ENCODE measurements at places on chromosomes 5 and 9.

- DNase-seq, result no peak
Measured at GRCh38 chr5:169279125-169279524, 21.8 kb downstream of the SLIT3 start.

DNA sequence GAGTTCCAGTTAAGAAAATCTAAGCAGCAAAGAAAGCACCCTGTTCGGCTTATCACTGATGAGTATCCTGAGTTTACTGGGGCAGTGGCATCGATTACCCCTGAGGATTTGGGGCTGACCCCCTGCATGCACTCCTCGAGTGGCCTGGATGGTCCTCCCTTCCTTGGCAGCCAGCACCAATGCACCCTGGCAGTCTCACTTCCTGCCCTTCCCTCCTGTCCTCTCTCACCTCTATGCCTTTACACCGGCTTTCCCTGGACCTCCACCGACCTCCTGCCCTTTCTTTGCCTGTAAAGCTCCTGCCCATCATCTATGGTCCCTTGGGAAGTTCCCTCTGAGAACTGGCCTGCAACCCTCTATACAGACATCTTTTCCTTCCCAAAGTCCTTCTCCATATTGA is 97.1 kb downstream of the TTLL11 start:
- no peak for DNase-seq

- no peak for DNase-seq
Measured at GRCh38 chr5:14528115-14528514, 53.5 kb upstream of the OTULINL start.

DNA sequence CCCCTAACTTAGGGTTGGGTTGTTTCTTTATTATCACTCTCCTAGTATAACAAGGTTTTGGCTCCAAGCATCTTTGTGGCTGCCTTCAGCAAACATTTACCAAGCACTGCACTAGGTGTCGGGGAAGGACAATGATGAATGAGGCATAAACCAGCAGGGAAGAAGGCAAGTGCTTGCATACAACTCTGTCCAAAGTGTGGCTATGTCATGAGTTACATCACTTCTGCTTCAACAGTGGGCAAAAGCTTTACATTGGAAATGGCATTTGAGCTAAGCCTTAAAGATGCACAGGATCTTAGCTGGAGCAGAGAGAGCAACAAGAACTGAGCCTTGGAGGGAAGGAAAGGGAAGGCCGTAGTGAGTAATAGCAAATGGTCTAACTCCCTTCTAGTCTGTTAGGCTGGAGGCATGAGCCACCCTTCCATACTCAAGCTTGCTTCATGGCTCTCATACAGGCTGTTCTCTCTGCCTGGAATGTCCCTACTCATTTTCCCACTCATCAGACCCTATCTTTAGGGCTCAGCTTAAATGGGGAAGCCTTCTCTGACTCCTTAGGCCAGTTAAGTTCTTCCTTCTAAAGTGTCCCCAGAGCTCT is 121.8 kb downstream of the SEMA6A start:
- DNase-seq, result no peak

- DNase-seq, result no peak
Measured at GRCh38 chr9:110142868-110143481, 65.0 kb downstream of the C9orf152 start.

DNA sequence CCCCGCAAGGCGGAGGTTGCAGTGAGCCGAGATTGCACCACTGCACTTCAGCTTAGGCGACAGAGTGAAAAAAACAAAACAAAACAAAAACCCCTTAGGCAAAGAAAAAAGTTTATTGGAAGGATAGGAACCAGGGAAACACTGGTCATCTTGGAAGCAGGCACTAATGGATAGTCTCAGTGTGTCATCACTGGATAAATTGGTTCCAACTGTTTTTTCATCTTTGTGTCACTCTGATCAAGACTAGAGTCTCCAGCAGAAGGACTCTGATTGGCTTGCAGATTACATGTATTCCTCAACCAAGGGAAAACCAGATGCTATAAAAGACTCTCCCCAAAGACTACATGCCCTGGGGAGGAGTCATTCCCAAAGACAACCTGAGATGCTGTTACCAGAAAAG is 35.0 kb upstream of the HMHB1 start:
- no peak for DNase-seq

- no peak for DNase-seq
Measured at GRCh38 chr9:93573516-93573828, 2.9 kb upstream of the PHF2 start.

DNA sequence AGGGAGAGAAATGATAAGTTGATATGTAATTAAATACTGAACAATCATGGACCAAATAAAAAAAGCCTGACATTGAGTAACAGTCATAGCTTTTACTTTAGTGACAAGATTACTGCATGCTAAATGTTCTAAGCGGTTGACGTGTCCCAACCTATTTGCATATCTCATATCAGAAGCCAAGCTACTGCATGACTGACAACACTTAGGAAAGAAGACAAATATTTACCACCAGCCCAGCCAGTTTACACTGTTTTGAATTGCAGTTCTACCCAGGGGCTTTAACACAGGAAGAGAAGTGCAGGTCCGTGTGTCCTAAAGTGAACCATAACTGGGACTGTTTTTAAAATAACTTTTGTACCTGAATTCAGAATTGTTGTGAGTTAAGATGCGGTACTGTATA is 219.9 kb downstream of the PRDM9 start:
- DNase-seq, result no peak

DNA sequence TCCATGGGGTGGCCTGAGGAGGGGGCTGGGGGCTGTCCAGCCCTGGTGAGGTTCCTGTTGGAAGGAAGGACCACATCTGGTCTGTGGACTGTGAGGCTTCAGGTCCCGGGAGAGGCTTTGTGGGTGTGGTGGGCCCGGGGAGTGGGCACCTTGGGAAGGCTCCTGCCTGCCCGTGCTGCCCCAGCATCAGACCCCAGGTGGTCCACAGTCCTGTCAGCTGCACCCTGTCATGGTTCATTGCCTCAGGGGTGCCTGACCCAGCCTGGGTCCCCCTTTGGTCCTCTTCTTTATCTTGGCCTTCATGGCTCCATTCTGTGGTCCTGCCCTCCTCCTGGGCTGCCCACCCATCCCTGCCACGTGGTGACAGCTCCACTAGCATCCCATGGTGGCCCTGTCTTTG is 36.7 kb downstream of the WNK2 start:
- DNase-seq, result no peak

DNA sequence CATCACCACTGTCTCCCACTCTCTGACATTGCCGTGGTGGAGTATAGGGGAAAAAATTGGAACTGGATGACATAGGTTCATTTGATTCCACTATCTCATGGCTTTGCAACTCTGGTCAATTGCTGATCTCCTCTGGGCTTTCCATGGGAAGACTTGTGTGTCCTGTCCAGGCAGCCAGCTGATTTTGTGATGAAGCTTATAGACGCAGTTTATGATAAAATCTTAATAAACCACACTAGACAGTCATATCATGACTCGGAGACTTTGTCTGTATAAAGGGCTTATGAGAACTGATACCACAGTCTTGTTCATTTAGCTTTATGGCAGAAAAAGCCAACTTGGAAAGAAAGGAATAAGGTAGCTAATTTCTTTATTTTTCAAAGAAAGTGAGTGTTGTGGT is 296.5 kb downstream of the MAST4 start:
- DNase-seq, result no peak

DNA sequence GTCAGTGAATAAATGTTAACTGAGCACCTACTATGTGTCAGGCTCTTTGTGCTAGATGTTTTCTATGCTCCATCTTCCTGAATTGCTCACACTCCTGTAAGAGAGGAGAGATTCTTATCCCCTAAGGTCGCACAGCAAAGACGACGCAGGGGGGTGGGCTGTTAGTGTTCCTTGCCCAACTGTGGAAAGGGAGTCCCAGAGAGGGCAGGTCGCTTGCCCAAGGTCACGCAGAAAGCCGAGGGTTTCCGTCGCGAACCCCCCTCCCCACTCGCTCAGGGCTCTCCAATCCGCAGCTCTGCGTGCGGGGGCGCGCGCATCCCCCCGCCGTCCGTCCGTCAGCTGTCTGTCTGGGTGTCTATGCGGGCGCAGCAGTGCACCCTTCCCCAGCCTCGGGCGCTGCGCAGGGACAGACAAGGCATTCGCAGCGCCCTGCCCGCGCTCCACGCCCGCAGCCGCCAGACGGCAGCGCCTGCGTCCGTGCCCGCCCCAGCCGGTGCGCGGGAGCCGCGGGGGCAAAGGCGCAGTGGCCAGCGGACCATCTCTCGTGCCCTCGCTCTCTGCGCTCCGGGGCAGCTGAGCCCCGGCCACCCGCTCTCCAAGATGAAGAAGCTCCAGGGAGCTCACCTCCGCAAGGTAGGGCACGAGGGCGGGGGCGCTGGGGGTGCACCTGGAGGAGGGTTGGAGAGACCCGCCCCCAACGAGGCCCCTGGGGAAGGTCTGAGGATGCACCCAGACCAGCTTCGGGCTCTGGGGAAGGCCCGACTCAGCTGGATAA is at the start of gene SLC6A7:
TSS of gene SLC6A7 (plus strand) at position 335 of the 775 bp plus-strand sequence. CDS start at position 601, 266 bp downstream.
- no peak for DNase-seq
